RWPE2 (cell line): ENCODE measurements at places on chromosomes 16 and 17.

DNA sequence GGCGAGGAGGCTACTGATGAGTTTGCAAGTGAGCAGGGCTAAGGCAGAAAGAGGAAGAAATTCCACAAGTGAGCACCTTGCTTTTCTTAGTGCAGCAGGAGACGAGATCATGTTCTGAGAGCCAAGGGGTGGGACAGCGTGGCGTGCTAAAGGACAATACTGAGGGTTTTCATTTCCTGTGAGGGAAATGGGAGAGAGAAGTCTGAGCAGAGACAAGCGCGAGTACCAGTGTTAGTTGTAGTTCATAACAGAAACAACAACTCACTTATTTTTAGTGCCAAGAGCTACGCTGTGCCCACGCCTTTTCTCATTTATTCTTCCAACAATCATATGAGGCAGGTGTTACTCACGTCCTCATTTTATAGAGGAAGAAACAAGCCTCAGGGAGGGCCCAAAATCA lies 2.3 kb downstream of the SPACA3 start:
- no peak for DNase-seq

DNA sequence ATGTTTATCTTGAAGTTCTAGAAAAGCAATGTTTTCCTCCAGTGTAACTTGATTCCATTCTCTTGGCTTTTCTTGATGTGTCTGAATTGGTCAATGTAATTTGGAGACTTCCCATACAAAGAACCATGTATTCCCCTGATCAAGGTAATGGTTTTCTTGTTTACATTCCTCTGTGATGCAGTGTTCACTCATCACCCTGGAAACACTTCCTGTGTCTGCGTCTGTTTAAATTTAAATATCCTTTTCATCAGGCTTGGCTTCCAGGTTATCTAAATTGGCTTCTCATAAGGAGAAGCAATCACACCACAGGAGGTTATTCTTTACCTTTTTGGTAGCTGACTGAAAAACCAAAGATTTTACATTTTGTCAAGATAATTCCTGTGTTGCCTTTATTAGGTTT lies 237.3 kb upstream of the WSCD1 start:
- DNase-seq = no peak

- DNase-seq = no peak
These were observed 20.7 kb downstream of the CTU2 start for GRCh38 chr16:88726981-88727380.

GRCh38 chr16:48383009-48383876 lies 2.0 kb downstream of the SIAH1 start:
- no peak for DNase-seq

DNA sequence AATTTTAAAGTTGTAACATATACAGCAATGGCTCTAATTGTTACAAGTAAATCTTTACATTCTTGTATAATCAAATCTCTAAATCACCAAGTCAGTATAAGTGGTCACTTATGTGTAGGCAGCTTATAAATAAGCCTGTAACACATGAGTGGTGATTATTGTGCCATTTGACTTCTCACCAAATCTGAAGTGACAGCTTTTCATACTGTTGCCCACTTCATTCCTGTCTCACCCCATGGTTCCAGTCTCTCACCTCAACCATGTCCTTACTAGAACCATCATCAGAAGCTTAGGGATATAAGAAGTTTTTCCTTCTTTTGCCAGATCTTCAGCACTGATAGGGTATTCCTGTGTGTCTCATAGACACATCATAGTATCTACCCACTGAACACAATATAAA lies 23.5 kb downstream of the TNRC6A start:
- no peak for DNase-seq

DNA sequence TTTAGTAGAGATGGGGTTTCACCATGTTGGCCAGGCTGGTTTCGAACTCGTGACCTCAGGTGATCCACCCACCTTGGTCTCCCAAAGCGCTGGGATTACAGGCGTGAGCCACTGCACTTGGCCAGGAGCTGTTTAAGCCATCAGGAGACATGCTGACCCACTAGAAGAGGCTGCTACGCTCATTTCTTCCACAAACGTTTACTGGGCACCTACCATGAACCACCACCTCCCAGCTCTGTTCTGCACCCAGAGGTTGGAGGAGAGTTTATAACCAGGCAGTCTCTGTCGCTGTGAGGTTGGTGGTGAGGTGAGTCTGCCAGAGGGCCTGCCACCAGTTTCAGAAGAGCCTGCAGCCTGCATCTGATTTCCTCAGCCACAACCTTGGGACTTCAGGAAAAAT lies 51.8 kb downstream of the SF3B3 start:
- DNase-seq = peak; percentile 8

GRCh38 chr16:50061326-50061725 lies 4.4 kb upstream of the HEATR3 start:
- no peak for DNase-seq

DNA sequence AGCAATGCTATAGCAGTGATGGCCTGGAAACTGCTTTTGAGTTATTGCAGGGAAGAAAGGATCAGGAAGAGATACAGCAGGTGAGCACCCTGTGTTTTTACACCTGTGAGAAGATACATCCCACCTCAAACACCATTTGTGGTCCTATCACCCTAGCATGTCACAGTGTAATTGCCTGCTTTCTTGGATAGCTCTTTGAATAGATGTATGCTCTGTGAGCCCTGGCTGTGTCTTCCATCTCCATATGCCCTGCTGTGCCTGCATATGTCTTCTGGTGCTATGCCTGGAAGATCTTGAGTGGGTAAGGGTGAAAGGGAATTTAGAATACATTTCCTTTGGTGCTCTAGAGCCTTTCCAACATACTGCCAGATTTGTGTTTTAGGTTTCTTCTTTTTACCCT lies 15.5 kb downstream of the HLF start:
- DNase-seq = no peak

DNA sequence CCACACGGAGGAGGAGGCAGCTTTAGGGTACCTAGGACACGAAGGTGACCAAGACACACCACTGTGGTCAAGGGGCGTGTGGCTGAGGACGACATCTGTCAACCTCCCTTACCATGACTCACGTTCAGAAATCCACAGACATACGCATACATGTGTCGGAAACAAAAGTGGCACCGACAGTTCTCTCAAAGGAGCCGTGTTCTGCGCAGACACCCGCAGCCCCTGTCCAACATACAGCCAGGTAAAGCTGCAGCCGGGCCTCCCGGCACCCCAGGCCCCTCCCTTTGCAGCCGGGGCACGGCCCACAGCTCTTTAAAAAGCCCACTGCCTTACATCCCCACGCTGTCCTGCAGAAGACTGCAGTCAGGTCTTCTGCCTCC lies 40.5 kb upstream of the KLHDC4 start:
- DNase-seq = peak; percentile 69

DNA sequence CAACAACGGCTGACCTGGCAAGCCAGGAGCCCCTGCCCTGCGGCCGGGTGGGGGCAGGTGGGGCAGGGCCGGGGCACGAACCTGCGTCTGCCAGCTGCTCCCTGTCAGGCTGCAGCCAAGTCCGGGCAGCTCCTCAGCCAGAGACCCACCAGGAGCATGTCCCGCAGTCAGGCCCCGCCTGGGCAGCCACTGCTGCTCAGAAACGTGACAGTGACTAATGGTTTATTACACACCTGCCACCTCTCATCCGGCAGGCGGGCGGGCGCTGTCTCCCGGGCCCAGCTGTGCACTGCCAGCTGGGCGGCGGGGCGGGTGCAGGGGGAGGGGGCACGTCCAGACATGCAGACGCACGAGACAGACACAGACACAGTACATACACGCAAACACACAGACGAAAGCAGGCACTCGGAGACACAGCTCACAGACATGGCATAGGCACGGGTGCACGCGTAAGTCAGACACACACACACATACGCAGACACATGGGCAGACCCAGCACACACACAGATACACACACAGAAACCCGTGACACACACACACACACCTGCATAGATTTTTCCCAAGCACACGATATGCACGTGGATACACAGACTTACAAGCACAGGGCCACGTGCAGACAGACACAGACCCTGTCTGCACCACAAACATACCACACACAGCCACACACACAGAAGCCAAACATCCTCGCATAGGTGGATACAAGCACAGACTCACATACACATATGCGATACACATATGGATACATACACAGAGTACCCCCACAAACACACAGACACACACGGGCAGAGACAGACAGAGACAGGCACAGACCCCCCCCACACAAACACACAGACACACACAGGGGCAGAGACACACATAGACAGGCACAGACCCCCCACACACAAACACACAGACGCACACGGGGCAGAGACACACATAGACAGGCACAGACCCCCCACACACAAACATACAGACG lies 248.3 kb upstream of the CIBAR2 start:
- peak; percentile 91 for DNase-seq

- no peak for DNase-seq
These were observed 161.8 kb upstream of the KCNJ16 start for GRCh38 chr17:69913216-69913615.

DNA sequence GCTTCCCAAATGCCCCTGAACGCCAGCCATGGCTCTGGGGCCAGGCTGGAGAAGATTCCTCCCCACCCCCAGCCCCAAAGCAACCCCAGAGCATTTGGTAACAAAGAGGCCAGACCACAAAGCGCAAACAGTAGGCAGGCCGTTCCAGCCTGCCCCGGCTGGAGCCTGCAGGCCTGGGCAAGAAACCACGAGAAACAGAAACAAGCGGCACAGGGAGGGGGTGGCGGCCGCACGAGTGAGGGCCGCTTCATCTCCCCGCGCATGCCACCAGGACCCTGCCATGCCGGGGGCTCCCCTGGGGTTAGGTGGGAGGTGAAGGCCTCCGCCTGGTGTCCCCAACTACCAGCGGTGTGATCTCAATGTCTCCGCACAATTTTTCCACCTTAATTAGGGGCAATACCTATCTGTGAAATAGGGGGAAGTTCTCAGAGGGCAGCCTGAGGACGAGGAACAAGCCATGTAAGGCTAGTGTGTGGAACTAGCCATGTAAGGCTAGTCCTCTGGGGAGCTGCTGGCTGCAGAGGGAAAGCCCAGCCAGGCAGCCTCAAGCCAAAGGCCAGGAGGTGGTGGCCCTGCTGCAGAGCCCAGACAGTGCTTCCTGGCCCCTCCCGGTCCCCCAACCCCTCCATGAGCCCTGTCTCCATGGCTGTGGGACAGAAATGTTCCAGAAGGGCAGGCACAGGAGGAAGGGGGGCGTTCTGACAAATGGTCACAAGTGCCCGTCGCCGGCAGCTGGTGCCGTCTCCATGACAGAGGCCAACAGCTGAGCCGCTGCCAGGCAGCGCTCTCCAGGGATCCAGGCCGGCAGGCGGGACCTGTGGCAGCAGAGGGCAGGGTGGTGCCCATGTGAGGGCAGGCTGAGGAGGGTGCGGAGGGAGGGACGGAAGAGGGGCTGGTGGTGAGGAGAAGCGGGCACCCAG lies 14.5 kb upstream of the MTSS2 start:
- no peak for DNase-seq

- DNase-seq = no peak
These were observed 120.4 kb downstream of the CHD9NB start for GRCh38 chr16:52932321-52932720.

DNA sequence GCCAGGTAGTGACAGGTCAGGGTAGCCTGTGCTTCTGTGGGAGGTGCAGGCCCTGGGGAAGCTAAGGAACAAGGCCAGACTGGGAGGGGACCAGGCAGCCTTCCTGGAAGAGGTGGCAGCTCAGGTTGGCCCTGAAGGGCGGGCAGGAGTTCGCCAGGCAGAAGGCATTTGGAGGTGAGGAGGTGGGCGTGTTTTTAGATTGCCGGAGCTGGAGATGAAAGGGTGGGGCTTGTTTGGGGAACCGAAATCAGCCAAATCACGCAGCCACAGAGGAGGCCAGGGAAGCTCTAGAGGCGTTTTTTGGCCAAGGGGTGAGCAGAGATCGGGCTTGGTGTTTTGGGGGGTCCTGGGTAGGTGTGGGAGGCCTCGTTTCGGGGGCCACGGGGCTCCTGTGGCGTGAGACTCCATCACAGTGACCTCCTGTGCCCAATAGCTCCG lies 7.6 kb downstream of the ADCY7 start:
- DNase-seq = no peak

GRCh38 chr17:29588562-29589411 lies 661 bp downstream of the GIT1 start:
- no peak for DNase-seq

DNA sequence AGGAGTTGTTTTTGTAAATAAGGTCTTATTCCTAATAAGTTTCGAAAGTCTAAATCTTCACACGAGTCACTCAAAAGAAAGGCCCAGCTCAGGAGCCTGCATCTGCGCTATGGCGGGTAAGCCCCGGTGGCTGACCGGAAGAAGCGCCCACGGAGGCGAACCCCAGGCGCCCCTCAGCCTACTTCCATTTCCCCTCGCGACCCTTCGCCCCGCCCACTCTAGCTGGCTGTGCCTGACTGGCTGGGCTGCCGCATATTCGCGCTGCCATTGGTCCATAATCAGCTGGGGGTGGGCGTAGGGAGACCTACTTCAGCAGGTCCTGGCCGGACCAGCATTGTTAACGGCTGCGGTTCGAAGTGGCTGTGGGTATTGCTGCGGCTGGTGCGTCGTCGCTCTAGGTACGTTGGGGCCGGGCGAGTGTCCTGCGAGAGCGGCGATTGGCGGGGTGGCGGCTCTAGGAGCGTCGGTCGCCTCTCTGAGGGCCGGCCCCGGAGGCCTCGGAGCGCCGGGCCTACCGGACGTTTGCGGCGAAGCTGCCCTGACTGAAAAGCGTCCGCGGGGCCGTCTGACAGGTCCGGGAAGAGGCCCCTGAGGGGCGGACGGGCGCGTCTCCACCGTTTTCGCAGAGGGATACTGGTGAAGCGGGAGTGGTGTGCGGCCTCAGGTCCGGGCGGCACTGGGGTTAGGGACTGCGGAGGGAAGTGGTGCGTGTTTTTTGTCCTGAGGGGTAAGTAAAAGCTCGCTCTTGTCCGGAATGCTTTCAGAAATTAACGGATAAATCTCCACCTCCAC lies at the start of gene ATF7IP2:
Gene ATF7IP2, plus strand, starts transcription at position 337 of the 792 bp plus-strand sequence. CDS start 44,560 bp downstream, outside the sequence.
- peak; percentile 93 for DNase-seq

DNA sequence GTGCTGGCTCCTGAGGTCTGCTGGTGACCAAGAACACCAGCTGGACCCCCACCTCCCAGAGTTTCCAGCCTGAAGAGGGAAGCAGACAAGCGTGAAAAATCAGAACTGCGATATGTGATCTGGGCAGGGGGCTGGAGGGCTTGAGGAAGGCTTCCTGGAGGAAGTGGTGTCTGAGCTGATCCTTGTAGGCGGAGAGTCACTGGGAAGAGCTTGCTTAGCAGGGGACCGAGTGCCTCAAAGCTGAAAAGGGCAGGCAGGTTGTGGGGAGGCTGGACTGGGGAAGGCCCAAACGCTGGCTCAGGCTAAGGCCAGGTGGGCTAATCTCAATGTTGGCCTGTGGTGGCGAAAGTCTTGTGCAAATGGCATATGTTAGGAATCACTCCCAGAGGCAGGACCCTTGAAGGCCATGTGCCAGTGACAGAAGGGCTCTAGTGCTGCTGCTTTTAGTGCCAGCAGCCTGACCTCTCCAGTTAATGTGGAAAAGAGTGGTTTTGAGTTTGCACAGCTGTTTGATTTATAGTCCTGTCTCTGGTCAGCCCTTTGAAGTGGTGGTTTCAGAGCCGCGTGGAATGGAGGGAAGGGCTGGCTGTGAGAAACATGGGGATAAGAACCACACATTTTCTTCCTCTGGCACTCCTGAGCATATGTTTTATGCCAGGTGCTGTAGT lies 85.3 kb upstream of the LGALS9 start:
- no peak for DNase-seq

GRCh38 chr16:14641926-14642325 lies 9.2 kb downstream of the BFAR start:
- DNase-seq = no peak
